ENCODE measurements at places on chromosomes 13 and 19.

- DNase-seq, result peak; percentile 54
Observed at GRCh38 chr19:40982594-40983101, 8.4 kb upstream of the CYP2B6 start.

DNA sequence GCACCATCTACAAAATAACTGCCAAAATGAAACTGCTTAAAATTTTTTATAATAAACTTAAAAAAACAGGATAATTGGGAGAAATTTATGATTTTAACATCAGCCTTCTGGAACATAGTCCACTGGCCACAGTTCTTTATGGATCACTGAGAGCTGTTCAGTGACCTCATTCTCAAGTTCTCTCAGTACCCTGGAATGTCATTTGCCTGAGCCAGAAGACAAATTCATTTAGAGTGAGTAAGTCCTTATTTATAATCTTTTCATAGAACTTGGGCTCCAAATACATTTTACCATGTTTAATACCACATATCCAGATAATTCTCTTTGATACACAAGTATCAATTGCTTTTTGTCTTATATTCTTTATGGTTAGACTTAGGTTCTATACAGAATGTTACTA, 87.6 kb downstream of the CAB39L start:
- no peak for DNase-seq

GRCh38 chr13:107124730-107125129, 556.8 kb upstream of the ARGLU1 start:
- no peak for DNase-seq

GRCh38 chr19:13962699-13963602, 10.6 kb downstream of the DCAF15 start:
- no peak for DNase-seq

DNA sequence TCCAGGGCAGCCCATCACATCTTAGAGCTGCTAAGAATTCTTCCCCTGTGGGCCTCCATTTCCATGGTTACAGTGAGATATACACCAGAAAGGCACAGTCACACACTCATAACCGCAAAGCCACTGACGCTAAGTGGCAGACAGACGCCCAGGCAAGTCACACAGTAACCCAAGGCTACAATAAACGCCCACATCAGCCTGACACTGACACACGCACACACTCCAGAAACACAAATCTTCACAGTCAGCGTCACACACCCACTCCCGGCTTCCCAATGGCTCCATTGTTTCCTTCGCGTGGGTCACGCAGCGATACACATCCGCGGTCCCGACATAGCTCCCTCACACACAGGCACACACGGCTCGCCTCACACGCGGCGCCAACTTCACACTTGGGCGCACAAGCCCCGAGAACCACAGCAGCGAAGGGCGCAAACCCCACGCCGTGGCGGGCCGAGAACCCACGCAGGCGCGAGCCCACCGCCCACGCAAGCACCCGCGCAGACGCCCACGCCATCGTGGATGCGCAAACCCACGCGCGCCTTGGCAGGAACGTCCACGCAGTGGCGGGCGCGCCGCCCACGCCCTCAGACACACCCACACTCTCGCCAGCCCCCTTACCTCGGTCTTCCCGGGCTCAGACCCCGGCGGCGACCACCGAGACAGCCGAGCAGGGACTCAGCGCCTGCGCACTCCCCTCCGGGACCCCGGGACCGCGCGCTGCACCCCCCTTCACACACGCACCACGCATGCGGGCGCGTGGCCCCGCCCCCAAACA, at the start of gene ZNF667:
ZNF667 (minus strand) TSS at position 695 of the 778 bp plus-strand sequence. CDS start 14,975 bp downstream, outside the sequence.
- peak; percentile 59 for DNase-seq

DNA sequence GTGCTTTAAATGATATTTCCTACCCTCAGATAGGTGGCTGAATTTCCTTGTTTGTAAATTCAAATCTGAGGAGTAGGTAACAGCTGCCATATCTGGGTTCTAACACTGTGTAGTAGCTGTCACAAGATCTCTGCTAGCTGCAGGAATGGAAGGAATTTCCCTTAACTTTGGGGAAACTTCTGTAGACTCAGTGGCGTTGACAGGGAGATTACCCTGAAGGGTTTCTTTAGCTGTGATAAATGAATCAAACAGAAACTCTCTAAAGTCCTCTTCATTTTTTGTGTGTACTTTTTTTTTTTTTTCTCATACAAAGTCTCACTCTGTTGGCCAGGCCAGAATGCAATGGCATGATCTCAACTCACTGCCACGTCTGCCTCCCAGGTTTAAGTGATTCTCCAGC, 5.3 kb upstream of the EPSTI1 start:
- DNase-seq, result no peak

- no peak for DNase-seq
Observed at GRCh38 chr19:2246801-2247361, 2.2 kb upstream of the AMH start.

- DNase-seq, result no peak
Observed at GRCh38 chr19:11499890-11500420, 5.7 kb downstream of the ZNF653 start.

DNA sequence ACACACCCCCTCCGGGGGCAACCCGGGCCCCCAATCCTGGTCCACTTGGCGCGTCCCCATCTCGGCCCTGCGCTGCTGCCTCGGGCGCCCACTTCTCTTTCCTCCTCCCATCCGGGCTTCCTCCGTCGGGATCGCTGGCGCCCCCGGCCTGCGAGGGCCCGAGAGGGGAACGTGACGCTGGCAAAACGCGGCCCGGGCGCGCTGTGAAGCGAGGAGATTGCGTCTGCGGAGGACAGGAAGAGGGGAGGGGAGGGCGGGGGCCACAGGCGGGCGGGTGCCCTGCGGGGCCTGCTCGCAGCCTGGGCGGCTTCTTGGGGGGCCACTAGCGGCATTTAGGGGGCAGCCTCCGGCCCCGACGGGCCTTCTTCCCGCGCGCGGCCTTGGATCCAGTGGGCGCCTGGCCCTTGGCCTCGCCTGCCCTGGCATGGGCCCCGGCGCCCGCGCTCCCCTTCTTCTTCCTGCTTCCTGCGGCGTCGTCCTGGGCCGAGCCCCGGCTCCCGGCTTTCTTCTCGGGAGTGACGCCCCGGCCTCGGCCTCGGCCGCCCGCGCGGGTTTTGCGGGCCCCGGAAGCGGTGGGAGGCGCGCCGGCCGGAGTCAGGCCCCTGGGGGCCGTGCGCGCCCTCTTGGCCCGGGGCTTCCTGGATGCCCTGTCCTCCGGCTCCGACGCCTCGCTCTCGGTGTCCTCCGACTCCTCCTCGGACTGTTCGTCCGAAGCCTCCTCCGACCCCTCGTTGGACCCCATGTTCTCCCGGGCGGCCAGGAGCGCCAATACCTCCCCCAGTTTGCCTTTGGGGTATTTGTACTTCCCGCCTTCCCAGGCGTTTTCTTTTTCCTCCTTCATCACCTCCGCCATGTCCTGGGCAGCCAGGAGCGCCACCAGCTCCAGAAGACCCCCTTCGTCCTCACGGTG, 2.2 kb downstream of the PNMA8B start:
- no peak for DNase-seq

DNA sequence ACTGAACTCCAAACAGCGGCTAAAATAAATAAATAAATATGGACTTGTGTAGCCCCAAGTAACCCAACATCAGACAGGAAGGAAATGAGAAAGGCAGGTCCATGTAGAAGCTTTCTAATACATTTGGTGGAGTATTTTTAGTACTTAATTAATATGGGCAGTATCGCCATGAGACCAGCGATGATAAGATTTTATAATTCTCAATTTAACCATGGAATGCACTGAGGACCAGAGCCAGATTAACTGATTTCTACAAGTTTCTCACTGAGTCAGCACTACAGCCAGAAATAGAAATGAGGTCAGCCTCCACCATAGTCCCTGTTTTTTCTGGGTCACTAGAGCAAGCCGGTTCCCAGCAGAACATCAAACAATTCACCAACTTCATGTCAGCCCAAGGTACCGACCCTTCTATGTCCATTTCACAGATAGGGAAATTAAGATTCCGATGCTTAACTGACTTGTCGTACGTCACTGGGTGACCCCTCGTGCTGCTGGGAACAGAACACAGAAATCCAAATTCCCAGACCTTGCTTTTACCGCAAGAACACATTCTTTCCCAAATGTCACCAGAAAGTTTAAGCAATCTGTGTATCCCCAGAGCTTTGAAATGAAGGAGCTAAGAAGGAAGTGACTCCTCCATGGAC, 90.4 kb downstream of the COL4A1 start:
- no peak for DNase-seq

DNA sequence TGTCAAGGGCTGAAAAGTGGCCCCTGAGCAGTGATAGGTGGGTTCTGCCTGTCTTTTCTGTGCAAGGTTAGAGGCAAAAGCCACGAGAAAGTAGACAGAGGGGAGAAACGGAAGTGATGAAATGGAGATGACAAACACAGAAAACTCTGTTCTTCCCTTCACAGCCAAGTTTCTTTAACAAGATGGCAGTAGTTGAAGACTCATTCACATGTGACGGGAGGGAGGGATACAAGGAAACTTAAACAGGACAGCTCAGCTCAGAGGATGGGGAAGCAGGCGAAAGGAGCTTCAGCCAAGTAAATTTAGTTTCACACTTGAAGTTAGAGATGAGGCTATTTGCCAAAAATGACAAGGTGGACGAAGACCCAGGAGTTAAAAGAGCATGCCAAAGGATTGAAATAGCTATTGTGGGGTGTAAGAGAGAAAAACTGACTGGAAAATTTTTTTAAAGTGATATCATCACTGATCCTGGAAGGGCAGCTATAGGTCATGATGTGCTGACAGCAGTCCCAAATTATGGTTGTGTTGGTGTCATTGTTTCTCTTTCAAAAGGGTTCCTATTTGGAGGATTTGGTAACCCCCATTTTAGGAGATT, 347.9 kb downstream of the EFNB2 start:
- no peak for DNase-seq

- no peak for DNase-seq
Observed at GRCh38 chr19:35514282-35514809, 897 bp upstream of the DMKN start.

DNA sequence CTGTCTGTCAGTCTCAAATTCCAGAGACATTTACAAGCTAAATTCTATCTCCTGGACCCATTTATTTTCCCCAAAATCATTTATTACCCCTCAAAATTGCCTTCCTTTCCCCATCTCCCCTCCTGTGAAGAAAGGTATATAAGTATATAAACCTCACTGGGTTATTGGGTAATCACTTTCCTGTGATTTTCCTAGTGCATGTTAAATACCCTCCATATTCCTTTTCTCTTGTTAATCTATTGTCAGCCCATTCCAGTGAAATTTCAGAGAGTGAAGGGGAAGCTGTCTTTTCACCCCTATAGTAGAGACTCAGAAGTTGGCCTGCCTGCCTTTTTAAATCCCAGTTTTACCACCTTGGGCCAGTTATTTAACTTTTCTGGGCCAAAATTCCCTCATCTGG, 9.9 kb downstream of the IFNL1 start:
- no peak for DNase-seq

GRCh38 chr19:35628264-35628564, 622 bp upstream of the RBM42 start:
- DNase-seq, result no peak

DNA sequence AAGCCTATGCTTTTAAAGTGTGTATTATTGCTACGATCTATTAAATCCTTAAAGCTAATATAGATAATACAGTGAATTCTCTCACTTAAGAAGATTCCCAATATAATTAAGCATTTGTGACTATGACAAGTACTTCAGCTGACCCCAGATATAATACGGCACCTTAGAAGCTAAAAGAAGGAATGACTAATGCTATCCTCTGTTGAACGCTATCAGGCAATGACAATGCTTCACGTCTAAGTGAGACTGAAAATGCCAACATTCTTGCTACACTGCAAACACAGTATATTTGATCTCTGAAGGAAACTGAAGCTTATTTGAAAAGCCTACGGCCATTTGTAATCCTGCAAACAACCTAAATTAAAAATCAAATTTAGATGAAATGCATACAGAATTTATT, 19.7 kb downstream of the VWA8 start:
- DNase-seq, result no peak

GRCh38 chr19:4358709-4359626, 15.6 kb downstream of the MPND start:
- no peak for DNase-seq

DNA sequence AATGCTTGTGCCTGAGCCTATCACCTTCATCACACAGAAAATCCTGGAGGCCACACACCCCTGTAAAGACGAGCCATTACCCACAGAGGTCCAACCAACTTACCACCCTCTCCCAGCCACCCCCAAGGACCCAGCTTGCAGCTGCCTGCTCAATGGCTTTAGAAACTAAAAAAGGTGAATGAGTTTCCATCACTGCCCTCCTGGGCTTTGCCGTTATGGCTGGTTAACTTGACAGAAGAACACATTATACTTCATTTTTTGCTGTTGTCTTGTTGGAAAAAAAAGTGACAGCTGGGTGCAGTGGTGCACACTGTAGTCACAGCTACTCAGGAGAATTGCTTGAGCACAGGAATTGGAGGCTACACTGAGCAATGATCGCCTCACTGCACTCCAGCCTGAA, 17.4 kb upstream of the FEM1A start:
- DNase-seq, result no peak

DNA sequence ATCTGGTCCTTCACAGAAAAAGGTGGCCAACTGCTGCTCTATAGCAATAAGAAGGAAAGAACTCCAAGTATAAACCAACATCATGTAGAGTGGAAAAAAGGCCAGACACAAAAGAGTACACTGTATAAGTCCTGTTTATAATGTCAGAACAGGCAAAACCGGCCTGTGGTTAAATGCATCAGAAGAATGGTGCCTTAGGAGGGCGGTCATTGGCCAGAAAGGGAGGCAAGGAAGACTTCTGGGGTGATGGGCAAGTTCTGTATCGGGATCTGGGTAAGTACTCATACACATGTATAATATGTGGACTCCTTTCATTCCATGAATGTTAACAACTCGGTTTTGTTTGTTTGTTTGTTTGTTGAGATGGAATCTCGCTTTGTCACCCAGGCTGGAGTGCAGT, 4.1 kb downstream of the ETHE1 start:
- DNase-seq, result no peak

GRCh38 chr13:49840266-49840665, 47.8 kb upstream of the KPNA3 start:
- DNase-seq, result no peak

GRCh38 chr19:49559928-49560327, 20.4 kb downstream of the NOSIP start:
- no peak for DNase-seq

DNA sequence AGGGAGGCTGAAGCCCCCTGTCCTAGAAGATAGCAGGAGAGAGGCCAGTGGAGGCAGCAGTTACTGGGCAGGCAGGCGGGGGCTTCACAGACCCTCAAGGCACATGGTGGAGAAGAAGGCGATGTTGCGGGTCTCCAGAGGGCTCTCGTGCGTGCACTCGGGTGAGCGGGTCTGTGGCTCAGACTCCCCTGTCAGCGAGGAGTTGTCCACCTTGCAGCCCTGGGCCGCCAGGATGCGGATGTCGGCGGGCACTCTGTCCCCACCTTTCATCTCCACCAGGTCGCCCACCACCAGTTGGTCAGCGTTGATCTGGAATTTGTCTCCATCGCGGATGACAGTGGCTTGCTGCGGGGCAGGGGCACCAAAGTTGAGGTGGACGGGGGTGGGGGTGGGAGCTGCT, 3.2 kb downstream of the ATP4A start:
- no peak for DNase-seq

GRCh38 chr19:3302755-3303154, 63.6 kb upstream of the NFIC start:
- no peak for DNase-seq
